Activated naive CD4-positive, alpha-beta T cell (primary cell): ENCODE measurements at places on chromosomes 2 and 18.

DNA sequence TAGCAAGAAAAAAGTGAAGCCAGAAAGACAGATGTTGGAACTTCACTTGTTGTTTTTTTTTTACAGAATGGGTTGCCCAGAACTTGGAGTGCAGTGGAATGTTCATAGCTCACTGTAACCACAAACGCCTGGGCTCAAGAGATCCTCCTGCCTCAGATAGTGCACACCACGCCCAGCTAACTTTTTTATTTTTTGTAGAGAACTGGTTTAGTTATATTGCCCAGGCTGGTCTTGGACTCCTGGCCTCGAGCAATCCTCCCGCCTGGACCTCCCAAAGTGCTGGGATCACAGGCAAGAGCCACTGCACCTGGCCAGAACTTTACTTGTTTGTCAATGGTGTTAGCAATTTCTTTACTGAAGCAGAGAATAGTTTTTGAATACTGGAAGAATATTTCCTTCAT, 11.9 kb upstream of the ASPRV1 start:
- DNase-seq = no peak

DNA sequence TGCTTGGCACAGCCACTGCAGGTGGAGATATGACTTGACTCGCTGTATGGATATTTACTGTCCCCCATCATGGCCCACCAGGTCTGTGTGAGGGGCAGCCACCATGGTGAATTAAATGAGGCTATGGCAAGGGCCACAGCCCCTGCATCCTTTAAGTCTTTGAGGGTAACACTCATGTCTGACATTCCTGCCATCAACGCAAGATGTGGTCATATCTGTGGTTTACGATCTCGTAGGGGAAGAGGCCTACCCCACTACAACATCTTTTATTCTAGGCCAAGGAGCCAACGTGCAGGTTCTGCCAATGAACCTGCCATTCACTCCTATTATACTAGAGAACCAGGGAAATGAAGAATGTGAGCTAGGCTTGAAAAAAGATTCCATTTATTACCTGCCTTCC, 381.6 kb upstream of the ID2 start:
- DNase-seq = no peak

GRCh38 chr18:74951165-74951760, 257.7 kb downstream of the PTGR3 start:
- no peak for DNase-seq

DNA sequence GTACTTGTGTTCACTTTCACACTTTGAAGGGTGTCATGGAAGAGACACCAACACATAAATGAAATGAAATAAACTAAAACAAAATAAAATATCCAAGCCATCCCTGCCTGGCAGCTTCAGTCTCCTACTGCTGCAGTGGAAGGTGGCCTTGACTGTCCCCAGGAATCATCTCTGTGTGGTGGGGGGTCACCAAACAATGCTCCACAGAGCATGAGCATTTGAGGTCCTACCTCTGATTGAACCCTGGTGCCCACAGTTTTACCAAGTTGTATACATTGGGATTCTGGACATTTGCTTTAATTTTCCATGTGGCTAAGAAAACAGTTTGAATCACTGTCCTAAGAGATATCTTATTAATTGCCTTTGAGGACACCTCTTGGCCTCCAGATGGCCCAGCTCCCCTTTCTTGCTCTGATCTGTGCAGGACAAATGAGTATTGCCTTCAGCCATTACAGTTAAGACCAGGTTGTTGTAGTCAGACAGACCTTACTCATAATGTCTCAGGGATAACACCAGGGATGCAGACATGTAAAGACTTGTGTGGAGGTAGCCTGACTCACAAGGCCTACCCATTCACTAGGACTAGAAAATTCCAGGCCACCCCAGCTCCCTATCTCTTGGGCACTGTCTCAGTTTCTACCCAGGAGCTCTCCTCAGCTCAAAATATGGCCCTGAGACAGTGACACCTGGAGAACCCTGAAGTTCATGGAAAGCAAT, 195.0 kb downstream of the MYCN start:
- no peak for DNase-seq

DNA sequence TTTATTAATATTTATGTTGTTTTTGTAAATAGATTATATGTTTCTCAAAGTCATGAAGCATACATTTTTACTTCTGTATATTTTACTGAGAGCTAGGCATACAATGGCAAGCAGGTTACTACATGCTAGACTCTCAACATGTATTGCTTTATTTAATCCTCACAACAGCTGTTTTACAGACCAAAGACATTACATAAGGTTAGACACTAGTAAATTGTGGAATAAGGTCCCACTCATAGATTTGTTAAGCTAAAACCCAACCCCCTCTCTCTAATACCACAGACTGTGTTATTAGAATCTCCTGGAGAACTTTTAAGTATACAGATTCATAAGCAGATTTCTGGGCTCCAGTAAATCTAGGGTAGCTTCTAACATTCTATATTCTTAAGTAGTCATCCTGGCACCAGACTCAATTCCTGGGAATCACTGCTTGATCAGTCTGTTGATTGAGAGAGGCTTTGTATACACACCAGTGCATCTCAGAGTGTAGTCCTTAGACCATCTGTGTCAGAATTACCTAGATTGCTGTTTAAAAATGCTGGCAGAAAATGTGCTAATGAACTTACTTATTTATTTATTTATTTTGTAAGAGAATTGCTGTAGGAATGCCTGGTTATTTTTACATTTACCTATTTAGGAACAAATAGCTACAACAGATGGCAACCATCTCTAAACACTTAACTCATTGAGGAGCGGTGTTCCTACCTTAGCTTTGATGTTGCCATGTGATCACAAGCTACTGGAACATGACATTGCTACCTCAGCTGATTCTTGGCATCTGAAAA, 153.5 kb upstream of the CAVIN2 start:
- no peak for DNase-seq
